Stimulated activated CD8-positive, alpha-beta memory T cell treated with anti-CD3 and anti-CD28 coated beads, Interleukin-4, amount 100 ng/mL, for 1 hour (primary cell): ENCODE measurements at places on chromosomes 12 and 14.

- DNase-seq: no peak
These were observed 833.1 kb upstream of the SEL1L start for GRCh38 chr14:82366803-82367202.

DNA sequence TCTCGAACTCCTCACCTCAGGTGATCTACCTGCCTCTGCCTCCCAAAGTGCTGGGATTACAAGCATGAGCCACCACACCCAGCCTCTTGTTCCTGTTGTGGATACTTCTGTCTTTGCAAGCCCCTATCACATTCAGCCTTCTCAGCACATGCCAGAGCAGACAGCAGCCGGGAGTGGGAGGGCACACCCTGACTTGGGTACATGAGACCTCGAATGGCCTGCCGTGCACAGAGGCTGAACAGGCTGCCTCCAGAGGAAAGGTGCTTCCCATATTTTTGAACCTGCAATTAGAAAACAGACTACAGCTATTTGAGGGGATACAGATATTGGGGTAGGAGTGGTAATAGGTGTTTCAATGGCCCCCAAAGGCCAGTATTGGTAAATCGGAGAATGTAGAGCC, 307.3 kb upstream of the DIO3 start:
- DNase-seq: no peak

DNA sequence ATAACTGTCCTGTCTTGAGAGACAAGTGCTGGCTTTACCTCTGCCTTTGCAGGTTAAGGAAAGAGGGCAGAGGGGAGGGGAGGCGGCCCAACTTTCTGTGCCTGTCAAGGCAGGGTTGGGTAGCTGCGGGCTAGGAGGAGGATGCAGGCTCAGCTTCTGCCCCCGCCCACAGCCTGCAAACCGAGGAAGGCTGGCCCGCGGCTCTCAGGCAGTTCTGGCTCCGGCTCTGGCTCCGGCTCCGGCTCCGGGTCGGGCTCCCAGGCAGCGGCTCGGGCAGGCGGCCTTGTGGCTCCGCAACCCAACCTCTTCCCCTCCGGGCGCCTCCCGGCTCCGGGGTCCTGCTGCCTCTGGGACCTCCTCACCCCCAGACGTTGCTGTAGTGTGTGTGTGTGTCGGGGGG, 92.9 kb downstream of the TMEM30B start:
- no peak for DNase-seq

GRCh38 chr14:20769421-20769820, 1.2 kb downstream of the EDDM3B start:
- DNase-seq: no peak

DNA sequence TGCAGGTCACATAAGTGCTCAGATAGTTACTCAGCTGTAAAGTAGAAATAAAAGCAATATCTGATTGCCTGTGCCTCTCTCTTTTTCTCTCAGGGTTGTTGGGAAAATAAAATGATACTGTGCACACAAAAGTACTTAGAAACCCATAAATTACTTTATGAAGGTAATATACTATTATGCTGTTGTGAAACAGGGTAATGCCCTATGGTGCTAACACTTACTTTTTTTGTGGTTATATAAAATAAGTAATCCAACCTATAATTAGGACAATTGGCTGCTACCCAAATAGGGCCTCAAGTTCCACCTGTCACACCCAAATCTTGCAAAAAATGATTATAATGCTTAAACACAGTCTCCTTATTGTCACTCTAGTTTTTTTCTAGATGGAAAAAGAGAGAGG, 50.6 kb downstream of the DAAM1 start:
- DNase-seq: no peak

- no peak for DNase-seq
These were observed 88.7 kb downstream of the APAF1 start for GRCh38 chr12:98733667-98734350.

GRCh38 chr14:81478446-81478845, 55.2 kb downstream of the SEL1L start:
- DNase-seq: no peak

DNA sequence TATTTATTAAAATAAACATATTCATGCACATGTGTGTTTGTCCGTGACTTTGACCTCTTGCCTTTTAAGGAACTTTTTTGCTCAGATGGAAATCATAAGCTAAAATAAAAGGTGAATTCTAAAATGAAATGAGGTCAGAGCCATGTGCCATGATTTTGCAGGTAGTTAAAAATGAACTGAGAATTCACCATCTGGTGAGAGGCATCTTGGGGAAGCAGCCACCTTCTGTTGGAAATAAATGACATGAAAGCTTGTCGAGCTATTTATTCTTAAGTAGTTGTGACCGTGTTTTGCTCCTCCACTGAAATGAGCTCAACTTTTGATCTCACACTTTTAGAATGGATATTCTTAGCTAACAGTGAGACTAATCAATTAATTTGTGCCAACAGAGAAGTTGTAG, 56.8 kb upstream of the CNOT2 start:
- no peak for DNase-seq

DNA sequence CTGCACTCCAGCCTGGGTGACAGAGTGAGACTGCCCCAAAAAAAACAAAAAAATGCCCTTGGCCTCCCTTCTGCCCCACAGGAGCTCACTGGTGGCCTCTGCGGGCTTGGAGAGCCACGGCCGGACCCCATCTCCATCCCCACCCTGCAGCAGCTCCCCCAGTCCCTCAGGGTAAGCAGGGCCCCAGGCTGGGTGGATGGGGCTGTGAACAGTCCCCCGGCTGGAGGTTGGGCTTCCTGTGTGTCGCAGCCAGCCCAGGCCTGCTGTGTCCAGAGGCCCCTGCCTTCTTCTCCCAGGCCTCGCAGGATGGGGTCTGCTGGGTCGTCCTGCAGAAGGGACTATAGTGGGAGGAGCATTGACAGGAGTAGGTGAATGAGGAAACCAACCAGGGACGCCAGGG, 15.4 kb upstream of the PUS1 start:
- DNase-seq: no peak
